AG04449 (cell line): ENCODE measurements at places on chromosomes 1 and 21.
A peak's percentile ranks its signal among the peaks of the same experiment; 100 is the strongest.

- no peak for DNase-seq
Observed at GRCh38 chr1:166988974-166989515, at the start of gene MAEL. MAEL (plus strand) TSS chr1:166989280; CDS start chr1:166989353, 73 bp downstream.

- peak; percentile 99 for DNase-seq
Observed at GRCh38 chr1:7401814-7402547, 369.1 kb upstream of the VAMP3 start.

GRCh38 chr1:156740237-156740740 is 599 bp downstream of the MRPL24 start:
- no peak for DNase-seq

DNA sequence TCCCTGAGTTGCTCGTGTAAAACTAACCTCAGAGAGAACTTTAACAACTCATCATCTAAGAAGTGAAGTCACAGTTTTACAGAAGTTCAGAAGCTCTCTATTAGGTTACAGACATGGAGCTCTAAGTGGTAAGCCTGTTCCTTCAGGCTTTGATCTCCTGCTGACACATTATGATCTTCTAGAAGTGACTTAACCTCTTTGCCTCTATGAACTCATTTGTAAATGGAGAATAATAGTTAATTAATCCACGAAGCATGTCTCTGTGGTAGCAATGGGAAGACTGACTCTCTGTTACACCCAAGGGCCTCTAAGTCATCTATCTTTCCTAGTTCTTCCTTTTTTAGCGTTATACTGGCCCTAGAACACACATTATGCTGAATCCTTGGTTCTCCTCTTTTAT is 157.9 kb upstream of the NRIP1 start:
- no peak for DNase-seq

DNA sequence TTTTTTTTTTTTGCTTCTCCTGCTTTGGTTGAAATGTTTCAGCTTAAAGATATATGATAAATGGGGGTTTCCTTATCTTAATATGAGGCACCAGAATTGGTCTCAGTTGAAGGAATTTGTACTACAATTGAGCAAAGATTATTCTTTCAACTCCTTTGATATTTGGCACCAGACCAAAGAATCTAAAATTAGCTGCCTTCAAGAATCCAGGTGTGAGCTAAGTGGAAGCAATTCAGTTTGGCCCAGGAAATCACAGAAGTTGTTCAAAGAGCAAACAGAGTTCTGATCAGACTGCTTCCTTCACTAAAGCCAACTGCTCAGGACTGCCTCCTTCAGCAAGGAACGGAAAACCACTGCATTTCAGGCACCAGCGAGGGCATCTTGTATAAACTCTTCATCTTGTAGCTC is 68.3 kb upstream of the BCAR3 start:
- DNase-seq: no peak

DNA sequence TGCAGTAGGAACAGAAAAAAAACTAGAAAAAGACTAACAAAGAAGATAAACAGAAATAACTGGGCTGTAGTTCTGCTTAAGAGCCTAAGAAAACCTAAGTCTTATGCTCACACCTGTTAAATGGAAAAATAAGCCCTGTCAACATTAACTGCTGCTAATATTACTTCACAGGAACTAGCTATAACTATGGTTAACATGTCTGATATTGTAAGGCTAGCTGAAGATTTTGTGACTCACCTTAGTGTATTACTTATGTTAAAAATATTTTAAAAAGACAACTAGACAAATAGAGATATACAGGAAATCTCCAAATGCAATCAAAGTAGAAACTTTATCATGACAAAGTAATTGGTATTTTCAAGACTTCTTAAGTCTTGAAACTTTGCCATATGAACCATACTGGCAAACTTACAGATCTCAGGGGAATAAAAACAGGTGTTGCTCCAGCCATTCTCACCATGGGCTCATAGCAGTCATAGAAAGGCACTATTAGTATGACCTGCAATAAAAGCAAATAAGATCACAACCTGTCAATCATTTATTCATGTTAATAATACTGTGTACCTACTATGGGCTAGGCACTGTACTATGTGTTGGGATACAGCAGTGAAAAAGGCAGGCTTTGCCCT is 30.7 kb downstream of the KYAT3 start:
- DNase-seq: no peak

DNA sequence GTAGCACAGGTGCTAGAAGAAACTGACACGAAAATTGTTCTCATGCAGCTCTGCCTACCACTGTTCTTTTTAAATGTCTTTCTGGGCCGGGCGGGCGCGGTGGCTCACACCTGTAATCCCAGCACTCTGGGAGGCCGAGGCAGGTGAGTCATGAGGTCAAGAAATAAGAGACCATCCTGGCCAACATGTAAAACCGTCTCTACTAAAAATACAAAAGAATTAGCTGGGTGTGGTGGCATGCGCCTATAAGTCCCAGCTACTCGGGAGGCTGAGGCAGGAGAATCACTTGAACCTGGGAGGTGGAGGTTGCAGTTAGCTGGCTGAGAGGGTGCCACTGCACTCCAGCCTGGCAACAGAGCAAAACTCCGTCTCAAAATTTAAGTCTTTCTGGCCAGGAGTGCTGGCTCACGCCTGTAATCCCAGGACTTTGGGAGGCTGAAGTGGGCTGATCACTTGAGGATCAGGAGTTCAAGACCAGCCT is 947 bp upstream of the RIT1 start:
- no peak for DNase-seq

DNA sequence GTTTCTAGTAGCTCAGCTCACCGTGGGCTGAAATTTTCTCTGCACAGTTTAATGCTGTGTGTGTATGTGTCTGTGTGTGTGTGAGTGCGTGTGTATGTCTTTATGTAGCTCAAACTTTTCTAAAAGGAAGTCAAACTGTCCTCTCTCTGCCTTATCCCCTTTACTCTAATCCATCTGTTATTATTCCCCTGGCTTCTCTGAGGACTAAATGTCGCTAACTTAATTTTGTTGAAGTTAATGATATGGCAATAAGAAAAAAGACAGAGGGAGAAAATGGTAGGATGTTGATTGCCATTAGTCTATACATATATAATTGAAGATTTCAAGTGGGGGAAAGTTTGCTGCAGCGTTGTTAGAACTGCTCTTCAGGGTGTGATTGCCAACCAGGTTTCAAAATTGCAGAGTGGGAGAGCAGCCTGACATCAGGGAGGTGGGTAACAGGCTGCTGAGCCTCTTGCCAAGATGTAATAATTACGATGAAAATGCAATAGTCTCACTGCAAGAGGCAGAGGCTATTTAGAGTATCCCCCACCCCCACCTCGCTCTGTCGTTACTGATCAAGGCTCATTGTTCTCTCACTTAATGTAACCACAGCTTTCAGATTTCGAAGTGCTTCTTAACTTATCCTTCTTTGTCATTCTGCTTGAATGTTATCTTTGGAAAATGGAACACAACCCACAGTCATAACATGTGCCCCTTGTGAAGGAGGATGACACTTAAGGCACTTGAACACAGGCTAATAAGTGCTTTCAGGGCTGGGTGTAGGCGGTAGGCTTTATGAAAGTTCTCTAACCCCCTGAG is 559.0 kb upstream of the PLXNA2 start:
- no peak for DNase-seq

DNA sequence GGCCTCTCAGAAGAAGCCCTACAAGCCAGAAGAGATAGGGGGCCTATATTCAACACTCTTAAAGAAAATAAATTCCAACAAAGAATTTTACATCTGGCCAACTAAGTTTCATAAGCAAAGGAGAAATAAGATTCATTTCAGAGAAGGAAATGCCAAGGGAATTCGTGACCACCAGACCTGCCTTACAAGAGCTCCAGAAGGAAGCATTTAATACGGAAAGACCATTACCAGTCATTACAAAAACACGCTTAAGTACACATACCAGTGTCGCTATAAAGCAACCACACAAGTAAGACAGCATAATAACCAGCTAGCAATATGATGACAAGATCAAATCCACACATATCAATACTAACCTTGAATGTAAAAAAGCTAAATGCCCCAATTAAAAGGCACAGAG is 704.9 kb upstream of the CHRM3 start:
- DNase-seq: peak; percentile 42

DNA sequence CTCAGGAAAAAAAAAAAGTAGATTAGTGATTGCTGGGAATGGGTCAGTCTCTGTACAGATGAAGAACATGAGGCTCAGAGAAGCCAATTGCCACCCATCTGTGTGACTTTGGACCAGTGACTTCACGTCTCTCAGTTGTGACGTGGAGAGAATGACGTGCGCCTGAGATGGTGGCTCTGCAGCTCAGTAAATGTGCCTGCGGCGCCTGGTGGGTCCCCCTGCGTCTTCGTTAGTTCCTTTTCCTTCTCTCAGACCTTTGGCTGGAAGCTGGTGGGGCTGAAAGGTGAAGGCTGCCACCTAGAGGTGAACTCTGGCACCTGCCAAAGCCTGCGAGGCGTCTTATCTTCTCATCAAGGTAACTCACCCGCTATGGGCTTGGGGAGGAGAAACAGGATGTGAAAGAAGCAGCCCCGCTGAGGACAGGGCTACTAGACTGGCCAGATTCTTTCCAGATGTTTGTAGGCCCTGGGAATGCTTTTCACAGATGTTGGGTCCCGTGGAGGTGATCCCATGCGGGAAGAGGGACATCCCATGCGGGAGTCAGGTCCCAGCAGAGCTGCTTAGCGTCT is 8.7 kb upstream of the E2F2 start:
- DNase-seq: no peak
